ENCODE measurements at places on chromosomes 6 and 20.

DNA sequence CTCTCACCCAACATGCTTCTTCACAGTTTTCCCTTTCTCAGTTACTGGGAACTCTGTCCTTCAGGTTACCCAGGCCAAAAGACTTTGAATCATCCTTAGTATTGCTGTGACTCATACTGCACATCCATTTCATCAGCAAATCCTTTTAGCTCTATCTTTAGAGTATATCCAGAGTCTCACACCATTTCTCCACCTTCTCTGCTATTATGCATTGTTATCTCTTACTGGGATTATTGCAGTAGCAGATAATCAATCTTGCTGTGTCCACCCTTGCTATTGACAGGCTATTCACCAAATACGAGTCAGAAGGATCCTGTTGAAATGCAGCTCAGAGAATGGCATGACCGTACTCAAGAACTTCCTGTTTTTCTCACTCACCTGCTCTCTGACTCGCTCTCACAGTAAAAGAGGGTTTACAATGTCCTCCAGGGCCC lies 57.3 kb downstream of the BCKDHB start:
- DNase-seq, result no peak

GRCh38 chr20:10639737-10640556 lies 33.9 kb downstream of the JAG1 start:
- DNase-seq, result no peak

DNA sequence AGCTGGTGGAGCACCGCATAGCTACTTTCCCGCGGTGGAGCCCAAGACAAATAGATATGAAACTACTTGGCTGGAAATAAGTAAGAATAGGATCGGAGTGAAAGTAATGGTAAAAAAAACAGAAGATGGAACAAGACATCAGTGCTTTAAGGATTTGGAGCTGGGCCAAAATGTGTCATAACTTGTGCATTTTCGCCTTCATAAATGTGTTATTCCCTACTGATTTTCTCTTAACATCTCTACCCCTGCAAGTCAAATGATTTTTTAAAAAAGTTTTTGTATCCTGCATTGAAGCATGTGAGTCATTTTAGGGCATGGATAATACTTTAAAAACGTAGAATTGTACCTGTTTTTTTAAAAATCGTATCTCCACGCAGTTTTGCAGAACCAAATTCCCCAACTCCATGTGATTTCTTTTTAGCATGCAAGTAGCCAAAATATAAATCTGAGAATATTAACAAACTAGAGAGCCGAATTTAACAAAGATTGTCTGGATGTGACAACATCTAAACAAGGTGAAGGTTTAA lies 882 bp upstream of the FAM184A start:
- DNase-seq, result no peak

DNA sequence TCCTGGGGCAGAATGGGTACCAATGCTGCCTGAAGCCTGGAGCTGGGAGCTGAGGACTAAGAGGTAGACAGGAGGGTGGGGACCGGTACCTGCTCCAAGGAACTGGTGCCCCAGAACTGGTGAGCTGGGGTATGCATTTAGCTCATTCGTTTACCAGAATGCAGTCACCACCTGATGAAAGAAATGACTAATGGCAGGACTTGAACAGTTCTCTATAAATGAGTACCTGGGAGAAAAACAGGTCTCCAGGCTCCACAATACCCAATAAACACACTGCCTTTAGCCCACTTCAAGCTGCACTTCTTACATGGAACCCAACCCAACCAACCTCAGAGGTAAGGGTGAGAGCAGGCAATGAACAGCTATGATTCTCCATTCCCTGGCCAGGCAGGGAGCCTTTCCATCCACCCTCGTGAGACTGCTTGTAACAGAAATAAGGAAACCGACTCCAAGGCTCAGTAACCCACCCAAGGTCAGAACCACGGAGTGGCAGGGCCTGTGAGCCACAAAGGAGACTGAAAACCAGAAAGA lies 15.4 kb downstream of the FKBP1A start:
- no peak for DNase-seq

DNA sequence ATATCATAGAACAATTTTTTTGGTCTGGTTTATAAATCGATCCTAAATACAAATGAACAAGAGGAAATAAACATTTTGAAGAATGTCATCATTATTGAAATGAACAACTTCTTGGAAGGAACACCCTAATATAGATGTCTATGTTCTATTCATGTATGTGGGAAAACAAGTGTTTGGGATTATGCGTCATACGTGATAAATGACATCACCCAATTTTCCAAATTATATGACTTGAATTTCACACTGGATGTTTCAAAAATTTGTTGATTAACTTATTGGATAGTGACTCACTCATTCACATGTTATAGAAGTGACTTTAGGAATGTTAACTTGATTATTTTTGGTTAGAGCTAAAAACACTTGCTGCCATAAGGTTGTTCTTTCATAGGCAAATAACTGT lies 18.6 kb downstream of the ARMC2 start:
- DNase-seq, result no peak
